ENCODE measurements at places on chromosomes 1 and 21.

- no peak for DNase-seq
These were observed 10.1 kb upstream of the IL10RB start for GRCh38 chr21:33256019-33256418.

GRCh38 chr1:224689374-224689773, 73.3 kb downstream of the CNIH3 start:
- no peak for DNase-seq

GRCh38 chr21:44273046-44273445, 11.3 kb upstream of the DNMT3L start:
- no peak for DNase-seq

DNA sequence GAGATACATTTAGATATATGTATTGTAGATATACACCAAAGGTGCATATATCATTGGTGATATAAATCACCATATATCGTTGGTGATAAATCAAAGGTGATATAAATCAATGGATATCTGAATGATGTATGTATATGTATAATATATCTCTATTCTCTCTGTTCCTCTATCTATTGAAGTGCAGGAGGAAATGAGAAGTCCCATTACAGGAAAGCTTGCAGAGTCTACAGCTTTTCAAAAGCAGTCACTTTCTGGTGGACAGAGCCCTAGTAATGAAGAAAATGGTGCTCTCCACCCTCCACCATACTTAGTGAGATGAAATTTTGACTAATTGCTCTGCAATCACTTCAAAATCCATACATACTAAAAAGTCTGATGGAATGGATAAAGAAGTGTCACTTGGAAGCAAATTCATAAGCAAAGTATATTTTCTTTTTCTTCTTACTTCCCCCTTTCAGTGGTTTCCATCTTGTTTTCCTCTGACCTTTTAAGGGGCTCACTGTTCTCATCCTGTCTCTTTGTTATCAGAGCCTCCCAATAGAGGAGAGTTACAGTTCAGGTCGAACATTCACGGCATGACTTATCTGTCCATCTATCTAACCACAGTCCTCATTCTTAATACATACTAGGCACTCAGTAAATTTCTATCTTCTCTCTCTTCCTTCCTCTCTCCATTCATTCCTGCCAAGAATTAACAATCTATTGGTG, 227.2 kb downstream of the KCNJ6 start:
- DNase-seq: no peak

DNA sequence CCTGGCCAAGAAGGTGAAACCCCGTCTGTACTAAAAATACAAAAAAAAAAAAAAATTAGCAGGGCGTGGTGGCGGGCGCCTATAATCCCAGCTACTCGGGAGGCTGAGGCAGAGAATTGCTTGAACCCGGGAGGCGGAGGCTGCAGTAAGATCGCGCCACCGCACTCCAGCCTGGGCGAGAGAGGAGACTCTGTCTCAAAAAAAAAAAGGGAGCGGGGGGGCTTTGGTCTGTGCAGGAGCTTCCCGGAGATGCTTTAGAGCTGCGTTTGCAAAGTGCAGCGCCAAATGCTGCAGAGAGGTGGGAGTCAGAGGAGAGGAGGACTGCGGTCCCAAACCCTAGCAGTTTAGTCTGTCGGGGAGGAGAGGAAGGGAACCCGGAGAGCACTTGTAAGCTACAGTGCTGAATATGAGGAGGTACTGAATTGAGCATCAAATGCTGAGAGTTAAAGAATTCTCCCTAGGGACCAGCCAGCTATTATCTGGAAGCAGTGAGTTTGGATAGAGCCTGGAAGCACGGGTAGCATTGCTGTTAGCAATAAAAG, 569 bp downstream of the FALEC start:
- no peak for DNase-seq

GRCh38 chr1:87833166-87833565, 504.5 kb downstream of the LMO4 start:
- no peak for DNase-seq

DNA sequence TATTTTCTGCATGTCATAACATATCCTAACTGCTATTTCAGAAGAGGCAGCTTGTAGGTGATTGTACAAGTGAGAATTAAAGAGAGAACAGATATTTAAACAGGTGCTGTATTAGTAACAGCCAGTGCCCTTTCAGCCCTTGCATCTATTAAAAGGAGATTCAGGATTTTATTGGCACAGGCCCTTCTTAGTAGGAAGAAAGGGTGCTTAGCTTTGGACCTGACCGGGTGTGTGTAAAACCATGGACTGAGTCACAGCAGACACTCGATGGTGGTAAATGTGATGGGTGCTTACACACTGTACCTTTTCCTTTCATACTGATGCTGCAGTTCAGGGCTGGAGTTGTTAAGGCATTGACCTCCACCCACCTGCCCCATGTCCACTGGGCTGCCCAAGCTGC, 12.7 kb upstream of the CD101 start:
- peak; percentile 11 for DNase-seq

GRCh38 chr1:156691665-156692440, 13.5 kb downstream of the CRABP2 start:
- DNase-seq: no peak

DNA sequence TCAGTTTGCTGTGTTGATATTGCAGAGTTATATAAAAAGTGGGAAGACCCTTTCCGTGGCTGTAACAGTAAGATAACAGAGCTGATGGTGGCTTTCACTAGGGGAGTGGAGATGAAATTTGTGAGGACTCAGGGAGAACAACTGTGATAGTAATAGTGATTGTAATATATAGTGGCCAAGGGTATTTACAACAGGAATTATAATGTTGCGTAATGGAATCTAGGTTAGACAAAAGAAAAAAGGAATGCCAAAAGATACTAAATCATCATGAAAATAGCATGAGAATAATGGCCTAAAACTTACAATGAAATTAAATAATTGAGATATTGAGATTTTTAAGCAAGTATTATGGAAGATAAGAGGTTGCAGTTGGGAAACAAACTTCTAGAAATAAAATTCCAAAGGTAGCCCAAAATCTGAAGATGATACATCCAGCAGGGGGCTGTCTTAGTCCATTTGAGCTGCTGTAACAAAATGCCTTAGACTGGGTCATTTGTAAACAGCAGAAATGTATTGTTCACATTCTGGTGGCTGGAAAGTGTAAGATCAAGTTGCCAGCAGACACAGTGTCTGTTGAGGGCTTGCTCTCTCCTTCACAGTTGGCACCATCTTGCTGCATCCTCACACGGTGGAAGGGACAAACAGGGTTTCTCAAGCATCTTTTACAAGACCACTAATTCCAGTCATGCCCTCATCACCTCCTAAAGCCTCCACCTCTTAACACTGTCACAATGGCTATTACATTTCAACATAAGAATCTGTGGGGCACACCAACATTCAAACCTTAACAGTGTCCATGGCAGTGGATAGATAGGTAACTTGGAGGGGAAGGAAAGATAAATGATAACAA, 711.2 kb downstream of the MRPL39 start:
- DNase-seq: no peak

DNA sequence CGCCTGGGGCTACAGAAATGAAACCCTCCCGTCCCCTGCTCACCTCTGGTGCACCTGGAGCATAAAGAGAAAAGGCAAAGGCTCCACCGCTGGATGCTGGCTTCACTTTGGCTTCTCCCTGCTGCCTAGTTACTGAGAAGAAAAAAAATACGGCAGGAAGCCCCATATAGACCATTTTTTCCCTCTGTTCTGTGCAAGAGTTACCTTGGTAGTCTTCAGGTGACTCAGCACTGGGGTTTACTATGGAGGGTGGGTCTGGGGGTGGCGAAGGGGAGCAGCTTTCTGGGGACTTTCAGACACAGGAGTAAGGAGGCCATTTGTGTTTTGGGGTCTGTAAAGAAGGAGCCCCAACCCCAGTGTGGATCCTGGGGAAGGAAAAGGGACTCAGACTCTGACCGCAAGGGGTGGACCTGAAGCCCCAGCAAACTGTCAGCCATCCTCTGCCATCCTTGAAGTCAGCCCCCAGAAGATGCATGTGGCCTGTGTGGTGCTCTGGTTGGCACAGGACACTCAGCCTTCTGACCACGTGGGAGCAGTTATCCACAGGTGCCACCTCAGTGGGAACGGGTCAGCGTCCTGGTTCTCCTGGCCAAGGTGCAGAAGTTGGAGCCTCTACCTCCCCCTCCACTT, 25.9 kb upstream of the EPS8L3 start:
- DNase-seq: no peak

GRCh38 chr21:41957991-41958766, 4.4 kb upstream of the C2CD2 start:
- no peak for DNase-seq

GRCh38 chr1:227466039-227466645, 97.2 kb upstream of the ZNF678 start:
- no peak for DNase-seq

GRCh38 chr1:1631782-1632420, at the start of gene MMP23B:
TSS of gene MMP23B (plus strand) at chr1:1632173. CDS start at chr1:1632219, 46 bp downstream.
- no peak for DNase-seq

DNA sequence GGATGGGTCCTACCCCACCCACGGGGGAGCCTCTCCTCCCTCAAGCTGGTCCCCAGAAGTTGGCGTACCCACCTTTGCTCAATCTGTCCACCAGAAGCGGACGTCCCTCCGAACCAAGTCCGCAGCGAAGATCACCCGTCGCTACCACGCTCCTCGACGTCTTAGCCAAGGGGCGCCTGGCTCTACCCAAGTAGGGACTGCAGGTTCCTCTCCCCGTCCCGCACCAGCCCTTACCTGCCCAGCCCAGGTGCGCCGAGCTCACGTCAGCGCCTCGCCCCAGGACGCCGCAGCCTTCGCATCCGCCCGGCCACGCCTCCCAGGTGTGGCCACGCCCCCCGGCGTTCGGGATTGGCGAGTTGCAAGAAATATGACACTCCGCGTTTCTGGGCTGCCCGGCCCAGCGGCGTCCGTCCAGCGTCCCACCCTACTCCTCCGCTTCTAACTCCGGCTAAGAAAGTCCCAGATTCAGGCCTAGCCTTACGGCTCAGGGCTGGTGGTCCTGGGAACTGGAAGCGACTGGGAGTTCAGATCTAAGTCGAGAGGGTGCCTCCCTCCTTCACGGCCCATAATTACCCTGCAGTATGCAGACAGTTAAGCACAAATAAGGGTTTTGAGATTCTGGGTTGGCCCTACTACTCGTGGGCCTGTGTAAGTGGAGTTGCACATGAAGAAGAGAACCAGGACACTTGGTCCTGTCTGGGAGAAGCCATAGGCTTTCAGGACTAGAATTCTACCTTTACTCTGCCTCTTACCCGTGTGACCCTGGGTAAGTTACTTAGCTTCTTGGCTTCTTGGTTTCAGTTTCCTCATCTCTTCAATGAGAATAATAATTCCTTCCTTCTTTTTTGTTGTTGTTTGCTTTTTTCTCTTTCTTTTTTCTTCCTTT, at the start of gene IRF6:
Gene IRF6, minus strand, starts transcription at position 268 of the 886 bp plus-strand sequence. CDS start 4,729 bp downstream, outside the sequence.
- DNase-seq: peak; percentile 79

DNA sequence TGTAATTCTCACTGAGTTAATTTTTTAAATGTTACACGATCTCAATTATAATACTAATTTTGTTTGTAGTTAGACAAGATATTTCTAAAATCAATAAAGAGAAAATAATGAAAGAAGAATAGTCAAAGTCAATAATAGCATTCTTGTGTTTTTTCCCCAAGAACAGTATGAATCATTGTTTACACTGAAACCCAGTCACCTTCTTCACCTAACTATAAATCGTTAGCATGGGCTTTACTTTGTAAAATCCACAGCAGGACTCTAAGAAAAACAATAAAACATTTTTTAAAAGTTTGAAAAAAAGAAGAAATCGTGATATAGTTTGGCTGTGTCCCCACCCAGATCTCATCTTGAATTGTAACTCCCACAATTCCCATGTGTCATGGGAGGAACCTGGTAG, 234.6 kb upstream of the LYPLAL1 start:
- no peak for DNase-seq

DNA sequence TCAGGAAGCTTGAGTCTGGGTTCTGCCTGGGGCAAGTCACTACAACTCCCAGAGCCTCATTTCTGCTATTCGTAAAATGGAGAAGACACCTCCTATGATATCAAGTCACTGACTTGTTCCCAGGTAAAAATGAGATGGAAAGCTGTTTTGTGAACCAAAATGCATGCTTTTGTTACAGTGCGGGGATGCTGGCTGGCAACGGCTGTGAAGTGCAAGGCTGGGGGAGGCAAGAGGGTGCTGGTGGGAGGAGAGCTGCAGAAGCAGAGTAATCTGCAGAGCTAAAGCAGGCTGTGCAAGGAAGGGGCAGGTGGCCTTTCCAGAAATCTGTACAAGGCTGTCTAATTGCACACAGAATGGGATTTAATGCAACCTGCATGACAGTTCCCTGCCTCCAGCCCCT, 150.9 kb downstream of the CNIH3 start:
- no peak for DNase-seq

GRCh38 chr1:92980732-92981647, 19.7 kb upstream of the DIPK1A start:
- no peak for DNase-seq

DNA sequence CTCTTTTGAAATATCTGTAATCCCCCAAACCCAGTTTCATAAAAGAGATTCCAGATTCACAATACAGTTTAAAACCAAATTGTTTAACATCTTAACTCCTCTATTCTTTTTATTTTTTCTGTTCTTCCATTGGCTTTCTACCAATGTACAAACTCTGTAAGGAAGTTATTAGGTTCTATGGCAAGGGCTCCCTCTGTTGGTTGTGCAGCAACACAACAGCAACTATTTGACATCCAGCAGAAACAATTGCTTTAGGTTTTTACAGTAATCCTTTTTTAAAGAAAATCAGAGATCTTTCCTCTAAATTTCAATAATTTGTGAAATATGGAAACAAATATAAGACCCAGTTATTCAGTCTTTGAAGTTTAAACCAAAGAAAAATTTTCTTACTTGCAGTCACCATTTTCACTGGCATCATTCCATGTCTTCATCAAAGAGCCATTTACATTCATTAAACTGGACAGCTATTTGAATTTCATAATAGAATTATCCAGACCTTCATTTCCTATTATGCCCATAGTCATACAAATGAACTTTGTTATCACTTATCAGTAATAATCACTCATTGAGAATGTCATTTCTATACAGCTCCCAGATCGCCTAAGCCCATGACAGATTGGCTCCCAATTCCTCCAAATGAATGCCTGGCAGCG, 46.5 kb upstream of the RNF11 start:
- DNase-seq: no peak

DNA sequence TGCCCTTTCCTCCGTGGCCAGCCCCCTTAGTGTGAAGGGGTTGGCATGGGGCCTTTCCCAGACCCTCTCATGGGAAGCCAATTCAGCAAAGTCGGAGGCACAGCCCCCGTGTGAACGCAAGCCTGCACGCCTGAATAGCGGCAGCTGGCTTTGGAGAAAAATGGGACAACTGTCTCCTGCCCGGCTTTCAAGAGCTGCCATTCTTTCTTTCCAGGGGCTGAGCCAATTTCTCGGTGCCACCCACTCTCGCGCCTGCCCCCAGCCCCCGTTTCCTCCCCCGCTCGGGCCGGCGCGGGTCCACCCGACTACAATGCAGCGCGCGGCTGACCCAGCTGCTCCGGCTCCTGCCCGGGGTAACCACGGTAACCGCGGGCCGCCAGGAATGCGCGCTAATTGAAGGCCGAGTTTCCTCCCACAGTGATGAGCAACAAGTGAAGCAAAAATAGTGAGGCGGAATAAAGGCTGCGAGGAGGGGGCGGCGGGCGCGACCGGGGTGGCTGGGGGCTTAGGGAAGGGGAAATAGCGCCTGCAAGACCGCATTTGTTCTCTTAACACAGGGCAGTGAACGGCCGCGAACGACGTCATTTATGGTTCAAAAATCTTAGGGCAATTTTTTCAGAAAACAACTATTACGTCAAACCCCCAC, 27.8 kb downstream of the ILDR2 start:
- DNase-seq: peak; percentile 6

- no peak for DNase-seq
These were observed 12.0 kb downstream of the RAB7B start for GRCh38 chr1:205991237-205991636.

Measured in NCI-H1930 (cell line).